ENCODE measurements at places on chromosomes 16 and 17.

DNA sequence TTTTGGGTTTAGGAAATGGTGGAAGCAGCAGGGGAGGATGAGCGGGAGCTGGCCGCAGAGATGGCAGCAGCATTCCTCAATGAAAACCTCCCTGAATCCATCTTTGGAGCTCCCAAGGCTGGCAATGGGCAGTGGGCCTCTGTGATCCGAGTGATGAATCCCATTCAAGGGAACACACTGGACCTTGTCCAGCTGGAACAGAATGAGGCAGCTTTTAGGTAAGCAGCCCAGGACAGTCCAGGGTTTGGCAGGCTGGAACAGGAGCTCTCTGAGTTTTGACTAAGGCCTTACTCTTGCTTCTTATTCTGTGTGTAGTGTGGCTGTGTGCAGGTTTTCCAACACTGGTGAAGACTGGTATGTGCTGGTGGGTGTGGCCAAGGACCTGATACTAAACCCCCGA lies 41.4 kb downstream of the SF3B3 start:
- DNase-seq: no peak

- no peak for DNase-seq
Observed at GRCh38 chr16:78705694-78706093, 606.2 kb downstream of the WWOX start.

DNA sequence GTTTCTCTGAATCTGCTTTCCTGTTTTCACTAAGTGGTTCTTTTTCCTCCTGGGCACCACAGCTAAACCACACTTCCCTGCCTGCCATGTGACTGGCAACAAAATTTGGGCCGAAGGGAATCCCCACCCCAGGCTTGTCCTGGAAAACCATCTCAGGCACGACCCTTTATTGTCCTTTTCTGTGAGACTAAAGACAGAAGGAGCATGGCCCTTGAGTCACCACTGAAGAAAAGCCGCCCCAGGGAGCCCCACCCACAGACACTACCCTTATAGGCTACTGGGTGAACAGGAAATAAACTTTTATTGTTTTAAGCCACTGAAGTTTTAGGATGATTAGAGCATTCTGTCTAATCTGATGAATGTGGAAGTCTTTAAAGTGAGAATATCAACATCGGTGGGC lies 88.6 kb upstream of the BRD7 start:
- no peak for DNase-seq

GRCh38 chr17:58665946-58666857 lies 25.6 kb downstream of the TEX14 start:
- DNase-seq: no peak

DNA sequence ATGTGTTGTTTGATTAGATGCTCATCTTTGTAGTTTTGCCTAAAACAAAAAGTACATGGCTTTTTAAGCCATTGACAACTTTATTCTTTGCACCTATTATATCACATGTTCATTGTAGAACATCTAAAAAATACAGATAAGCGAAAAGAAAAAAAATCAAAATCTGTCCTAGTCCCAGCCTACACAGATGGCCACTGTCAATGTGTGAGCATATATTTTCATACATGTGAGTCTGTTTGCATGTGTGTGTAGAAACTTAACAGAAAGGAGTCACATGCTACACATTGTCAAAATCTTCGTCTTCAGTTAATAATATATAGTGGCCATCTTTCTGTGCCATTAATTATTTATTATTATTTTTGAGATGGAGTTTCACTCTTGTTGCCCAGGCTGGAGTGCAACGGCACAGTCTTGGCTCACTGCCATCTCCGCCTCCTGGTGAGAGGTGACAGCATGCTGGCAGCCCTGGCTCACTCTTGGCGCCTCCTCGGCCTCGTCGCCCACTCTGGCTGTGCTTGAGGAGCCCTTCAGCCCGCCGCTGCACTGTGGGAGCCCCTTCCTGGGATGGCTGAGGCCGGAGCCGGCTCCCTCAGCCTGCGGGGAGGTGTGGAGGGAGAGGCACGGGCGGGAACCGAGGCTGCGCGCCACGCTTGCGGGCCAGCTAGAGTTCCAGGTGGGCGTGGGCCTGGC lies 68.5 kb upstream of the AMZ2 start:
- no peak for DNase-seq

- DNase-seq: no peak
Observed at GRCh38 chr17:51951741-51952140, 206.8 kb downstream of the CA10 start.

DNA sequence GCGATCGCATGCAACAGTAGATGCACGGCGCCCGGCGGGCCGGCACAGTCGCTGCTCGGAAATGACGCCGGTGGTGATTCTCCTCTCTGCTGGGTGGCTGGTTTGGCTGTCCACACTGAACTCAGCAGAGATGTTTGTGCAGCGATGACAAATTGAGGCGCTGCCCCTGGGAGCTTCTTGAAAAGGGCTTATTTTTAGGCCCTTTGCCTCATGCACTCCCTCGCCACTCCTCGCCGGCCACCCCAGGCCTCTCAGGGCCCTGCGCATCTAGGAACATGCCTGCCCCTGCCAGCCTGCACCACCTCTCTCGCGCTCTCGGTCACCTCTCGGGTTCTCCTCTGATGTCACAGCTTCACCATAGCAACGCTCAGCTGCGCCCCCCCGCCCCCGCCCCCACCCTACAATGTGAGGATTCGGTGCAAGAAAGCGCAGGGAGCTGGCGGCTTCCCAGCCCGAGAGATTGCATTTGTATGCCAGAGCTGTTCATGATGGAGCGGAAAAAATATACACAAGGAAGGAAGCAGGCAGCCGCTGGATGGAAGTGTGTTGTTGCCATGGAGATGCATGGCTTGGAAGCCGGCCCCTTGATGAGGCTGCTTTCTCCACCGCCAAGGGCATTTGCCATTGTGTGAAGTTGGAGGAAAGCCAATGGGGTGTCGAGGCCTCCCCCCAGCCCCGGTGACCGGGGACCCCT lies 81.3 kb upstream of the PLCG2 start:
- no peak for DNase-seq

- no peak for DNase-seq
Observed at GRCh38 chr17:63701456-63701820, 1.5 kb upstream of the LIMD2 start.

DNA sequence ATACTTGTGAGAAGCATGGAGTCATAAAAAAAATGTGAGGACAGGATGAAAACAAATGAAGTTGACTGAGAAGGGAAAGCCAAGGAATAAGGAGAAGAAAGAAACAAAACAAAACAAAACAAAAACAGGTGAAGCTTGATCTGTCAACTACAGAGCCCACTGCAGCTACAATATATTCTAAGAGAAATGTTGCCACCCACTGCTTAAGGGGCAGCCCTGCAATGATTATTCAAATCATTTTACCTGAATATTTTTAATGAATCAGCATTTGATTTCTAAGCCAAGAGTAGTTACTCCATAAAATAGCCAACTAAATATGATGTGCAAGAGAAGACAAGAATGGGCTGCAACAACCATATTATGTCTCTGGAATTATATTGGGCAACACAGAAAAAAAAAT lies 252.0 kb upstream of the KIF2B start:
- DNase-seq: no peak

DNA sequence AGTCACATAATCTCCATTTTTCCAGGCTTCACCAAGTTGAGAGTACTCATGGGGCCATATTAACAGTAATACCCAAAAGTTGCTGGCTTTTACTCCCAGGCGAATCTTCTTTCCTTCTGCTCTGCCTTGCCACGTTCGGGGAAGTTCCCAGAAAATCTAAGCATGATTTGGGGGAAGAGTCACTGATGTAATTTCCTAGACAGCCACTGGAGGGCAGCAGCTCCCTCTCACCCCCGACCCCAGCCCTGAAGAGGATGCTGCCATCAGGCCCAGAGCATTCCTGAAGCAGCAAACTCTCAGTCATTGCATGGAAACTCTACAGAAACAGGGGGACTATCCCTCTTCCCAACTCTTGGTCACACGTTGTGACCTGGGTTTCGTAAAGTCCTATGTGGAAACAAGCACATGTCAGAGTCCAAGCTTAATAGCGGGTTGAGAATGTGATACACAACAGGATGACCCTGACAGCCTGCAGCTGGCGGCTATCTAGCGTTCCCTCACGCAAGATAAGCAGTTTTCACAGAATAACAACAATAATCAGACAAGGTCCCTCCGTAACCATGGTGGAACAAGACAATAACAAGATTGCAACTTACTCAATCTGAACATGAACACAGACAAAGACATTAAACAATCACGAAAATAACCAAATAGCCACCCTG lies 43.8 kb upstream of the DHX40 start:
- DNase-seq: peak; percentile 42

GRCh38 chr17:41734139-41734948 lies at the start of gene HAP1:
TSS of gene HAP1 (minus strand) at chr17:41734643. CDS start at chr17:41734634, 9 bp downstream.
- DNase-seq: no peak

DNA sequence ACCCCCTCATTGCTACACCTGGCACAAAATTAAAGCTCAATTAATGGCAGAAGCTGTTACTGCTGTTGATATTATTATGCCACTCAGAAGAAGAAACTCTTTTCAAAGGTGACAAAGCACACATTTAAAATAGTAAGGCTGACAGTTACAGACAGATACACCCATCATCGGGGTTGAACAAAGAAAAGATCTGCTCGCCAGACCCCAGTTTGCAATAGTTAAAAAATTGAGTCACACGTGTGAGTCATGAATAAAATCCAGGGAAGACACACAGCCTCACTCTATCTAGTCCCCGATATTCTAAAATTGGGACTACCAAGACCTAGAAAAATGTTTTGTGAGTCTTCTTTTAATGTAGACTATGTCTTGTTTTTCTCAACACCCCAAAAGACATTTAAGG lies 330.0 kb upstream of the SOX9 start:
- no peak for DNase-seq

DNA sequence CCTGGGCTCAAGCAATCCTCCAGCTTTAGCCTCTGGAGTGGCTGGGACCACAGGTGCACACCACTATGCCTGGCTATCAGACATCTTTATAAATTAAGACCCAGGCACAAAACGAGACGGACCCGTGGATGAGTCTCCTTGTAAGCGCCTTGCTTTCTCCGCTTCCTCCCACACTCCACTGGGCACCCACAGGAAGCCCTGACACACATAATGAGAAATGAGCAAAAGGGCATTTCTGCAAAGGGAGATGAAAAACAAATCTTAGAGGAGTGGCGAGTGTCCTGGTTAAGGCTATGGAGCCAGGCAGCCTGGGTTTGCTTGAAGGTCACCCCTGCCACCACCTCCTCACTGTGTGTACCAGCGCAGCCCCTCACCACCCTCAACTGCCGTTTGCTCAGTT lies 56.3 kb downstream of the XYLT1 start:
- no peak for DNase-seq

DNA sequence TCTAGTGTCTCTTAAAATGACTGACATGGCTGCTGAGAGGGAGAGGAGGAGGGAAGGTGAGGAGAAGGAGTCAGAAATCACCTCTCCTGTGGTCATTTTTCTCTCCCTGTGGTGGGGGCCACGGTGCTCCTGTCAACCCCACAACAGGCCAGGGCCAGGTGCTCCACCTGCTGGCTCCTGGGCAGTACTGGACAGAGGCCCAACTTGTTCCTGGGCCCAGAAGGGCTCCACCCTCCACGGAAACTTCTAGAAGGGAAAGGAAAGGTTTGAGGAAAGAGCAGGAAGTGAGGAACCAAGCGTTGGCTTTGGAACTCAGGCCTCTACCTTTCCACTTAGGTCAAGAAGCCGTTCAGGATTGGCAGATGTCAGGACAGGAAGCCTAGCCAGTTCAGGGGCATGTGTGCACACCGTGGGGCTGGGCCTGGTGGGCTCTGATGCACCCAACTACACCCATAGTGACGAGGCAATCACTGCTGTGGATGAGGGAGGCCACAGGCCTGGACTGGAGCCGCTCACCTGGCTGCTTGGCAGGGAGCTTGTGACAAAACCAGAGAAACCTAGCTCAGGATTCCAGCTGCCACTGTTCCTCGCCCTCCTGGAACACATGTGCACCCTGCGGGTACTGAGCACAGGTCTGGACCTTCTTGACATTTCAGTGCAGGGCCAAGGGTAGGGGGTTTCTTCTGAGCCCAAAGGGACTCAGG lies 36.1 kb downstream of the WNT3 start:
- no peak for DNase-seq

DNA sequence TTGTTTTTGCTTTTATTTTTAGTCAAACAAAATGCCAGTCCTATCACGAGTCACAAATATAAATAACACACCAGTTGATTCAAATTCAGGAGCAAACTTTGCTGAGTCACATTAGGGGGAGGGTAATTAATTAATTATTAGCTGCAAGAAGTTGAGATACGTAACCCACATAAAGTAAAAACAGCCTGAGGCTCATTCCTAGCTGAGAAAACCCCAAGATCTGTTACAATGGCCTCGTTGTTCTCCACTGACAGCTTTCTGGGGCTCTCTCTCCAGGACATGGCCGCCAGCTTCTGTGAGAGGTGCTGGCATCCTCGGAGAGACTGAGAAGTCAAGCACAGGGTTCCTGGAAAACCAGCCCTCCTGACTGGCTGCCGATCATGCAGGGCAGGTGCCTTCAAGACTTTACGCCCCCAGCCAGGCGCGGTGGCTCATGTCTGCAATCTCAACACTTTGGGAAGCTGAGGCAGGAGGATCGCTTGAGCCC lies 11.1 kb downstream of the RAB40B start:
- DNase-seq: no peak

- no peak for DNase-seq
Observed at GRCh38 chr16:31216422-31217135, at the start of gene PYDC1. TSS of gene PYDC1 (minus strand) at chr16:31217135. CDS start at chr16:31217028, 107 bp downstream.

DNA sequence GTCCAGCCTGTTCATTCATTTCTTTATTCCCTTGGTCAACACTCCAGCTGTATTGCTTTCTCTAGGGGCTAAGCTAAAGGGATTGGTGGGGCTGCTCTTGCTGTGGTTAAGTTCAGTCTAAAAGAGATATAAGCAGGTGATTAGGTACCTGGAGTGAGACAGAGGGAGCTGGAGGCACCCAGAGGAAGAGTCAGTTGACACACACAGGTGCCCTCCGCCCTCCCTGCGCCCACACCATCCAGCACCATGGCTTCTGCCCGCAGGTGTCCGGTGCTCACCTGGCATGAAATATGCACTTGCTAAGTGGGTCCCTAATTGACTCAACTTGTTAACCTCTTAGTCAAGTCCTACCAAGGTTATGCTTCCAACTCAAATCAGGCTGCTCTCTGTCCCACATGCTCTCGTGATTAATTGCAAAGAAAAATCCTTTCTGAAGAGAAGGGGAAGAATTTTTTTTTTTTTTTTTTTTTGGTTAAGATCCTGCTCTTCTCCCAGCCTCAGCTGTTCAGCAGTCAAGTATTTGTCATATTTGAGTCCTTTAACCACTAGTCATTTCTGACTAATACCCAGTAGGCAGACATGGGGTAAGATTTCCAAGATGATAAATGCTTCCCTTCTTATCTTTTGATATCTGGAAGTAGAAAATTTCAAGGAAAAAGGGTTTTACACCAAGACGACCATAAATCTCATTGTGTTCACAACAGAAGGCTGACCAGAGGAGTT lies 199.8 kb upstream of the WSCD1 start:
- DNase-seq: no peak

DNA sequence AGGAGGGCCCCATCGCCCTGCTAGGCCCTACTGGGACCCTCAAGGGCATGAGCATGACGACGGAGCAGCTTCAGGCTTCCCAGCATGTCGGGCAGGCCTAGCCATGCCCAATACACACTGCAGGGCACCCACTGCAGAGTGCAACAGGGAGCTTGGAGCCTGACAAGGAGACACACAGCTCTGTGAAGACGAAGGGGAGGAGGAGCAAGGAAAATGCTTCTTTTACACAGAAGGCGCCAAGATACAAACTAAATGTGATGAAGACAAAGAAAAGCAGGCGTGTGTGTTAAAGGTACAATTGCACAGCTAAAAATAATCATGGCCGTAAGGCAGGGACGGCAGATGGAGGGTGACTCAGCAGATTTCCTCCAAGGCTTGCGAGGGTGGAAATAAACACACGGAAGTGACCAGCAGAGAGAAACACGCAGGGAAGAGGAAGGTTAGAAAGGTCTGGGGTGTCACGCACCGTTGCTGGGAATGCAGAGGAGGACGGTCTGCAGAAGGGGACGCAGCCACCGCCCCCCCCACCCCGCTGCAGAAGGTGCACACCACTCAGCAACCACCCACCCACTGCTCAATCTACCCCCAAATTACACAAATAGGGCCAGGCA lies 108.5 kb downstream of the ZNF778 start:
- DNase-seq: no peak

Measured in stimulated activated CD4-positive, alpha-beta T cell treated with anti-CD3 and anti-CD28 coated beads, Interleukin-1b, Interleukin-23, amount 100 ng/mL, for 24 hours (primary cell).